ENCODE measurements at places on chromosomes 6 and 20. TPM values are rescaled to one million over a fixed set of nuclear protein-coding genes. Genes with fewer than 3 reads are reported as not detected.

Gene PTK7
- 26.0 TPM for polyA plus RNA-seq

Gene HLA-DOB
- 1.9 TPM for polyA plus RNA-seq

Gene RAET1G
- polyA plus RNA-seq: 1.3 TPM

Gene MEP1A
- polyA plus RNA-seq: 0.13 TPM

Gene C20orf204
- 0.75 TPM for polyA plus RNA-seq

Gene LINC00237
- polyA plus RNA-seq: not detected

Gene FAM110A
- 12.6 TPM for polyA plus RNA-seq

Gene HLA-DPB1
- polyA plus RNA-seq: 141 TPM

Gene KIAA0408
- polyA plus RNA-seq: 0.47 TPM

Gene FAM209B
- polyA plus RNA-seq: not detected

Gene RNF182
- polyA plus RNA-seq: 0.90 TPM
